Right cardiac atrium (tissue), 5 donors: ENCODE measurements at places on chromosomes 12 and 14.

GRCh38 chr14:104635717-104636116 is 31.1 kb upstream of the TMEM179 start:
- no peak for DNase-seq

GRCh38 chr12:108846290-108846701 is 11.1 kb downstream of the SSH1 start:
- DNase-seq: no peak

DNA sequence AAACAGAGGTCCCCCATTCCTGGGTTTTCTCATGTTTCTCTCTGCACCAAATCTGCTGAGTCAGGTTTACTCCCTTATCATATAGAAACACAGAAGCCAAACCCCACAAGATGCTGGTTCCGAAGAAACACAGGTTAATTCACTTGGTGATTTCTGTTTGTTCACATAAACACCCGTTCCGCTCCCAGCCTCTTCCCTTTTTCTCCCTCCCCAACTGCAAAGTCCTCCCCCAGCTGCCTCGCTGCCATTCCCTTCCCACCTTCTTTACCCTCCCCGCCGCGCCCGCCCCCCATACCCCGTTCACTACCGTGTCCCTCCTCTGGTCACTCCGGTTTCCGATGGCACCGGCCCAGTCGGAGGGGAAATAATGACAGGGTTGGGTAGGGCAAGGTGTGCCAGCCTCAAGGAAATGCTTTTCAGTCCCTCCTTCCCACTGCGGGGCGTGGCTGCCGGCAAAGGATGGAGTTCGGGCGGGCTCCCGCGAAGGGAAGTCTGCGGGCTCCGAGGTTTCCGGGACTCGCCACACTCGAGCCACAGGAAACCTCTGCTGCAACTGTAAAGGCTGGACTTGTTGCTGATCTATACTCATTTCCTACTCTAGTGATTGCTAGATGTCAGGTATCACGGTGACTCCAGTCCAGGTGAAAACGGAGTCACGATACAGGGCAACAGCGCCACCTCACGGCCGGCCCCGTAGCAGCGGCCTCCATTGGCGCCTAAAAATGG is at the start of gene STYK1:
TSS of gene STYK1 (minus strand) at position 394 of the 726 bp plus-strand sequence. CDS start 39,434 bp downstream, outside the sequence.
- DNase-seq: peak; percentile 64

DNA sequence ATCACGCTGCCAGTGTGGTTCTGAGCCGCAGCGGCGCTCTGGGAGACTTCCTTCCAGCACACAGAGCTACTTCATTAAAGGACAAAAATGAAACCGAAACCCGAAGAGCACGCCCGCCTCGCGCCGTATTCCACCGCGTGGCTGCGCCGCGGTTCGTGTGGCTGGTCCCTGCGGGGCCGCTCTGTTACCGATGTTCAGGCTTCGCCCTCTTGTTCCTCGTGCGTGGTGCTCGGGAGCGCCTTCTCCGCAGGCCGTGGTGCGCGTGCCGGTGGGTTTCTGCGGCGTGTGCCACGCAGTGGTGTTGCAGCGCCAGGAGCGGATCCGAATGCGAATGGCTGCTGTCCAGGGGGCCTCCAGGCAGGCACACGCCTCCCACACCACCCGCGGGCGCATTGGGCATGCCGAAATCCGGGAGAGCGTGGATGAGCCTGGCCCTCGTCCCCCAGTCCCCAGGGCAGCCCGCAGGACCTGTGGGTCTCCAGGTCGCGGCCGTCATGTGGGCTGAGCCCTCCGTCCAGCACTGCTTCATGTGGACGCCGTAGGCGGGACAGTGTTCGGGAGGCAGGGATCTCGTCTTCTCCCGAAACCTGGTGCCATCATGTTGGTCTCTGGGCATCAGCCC is 91.2 kb downstream of the ADGRD1 start:
- peak; percentile 42 for DNase-seq

DNA sequence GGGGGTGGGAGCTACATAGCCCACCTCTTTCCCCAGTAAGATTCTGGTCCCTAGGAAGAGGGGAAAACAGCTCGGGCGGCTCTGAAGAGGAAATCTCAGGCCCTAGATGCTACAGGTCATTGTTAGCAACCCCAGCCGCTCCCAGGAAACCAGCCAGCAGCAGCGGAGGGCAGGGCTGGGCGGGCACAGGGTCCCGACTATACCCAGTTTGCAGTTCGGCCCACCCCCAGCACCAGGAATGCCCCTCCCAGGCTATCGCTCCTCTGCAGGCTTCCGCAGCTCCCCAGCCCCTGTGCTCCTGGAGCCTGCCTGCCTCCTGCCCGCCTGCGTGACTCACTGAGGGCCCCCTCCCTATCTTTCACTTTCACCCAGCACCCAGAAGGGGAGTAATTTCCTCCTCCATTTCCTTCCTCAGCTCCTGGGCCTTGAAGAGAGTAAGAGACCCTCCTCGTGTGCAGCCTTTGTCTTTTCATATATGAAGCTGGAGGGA is 27.2 kb upstream of the PNMA1 start:
- peak; percentile 85 for DNase-seq

- no peak for DNase-seq
These were observed at the start of gene CLEC2B for GRCh38 chr12:9869307-9870161. Gene CLEC2B, minus strand, starts transcription at chr12:9869354.

DNA sequence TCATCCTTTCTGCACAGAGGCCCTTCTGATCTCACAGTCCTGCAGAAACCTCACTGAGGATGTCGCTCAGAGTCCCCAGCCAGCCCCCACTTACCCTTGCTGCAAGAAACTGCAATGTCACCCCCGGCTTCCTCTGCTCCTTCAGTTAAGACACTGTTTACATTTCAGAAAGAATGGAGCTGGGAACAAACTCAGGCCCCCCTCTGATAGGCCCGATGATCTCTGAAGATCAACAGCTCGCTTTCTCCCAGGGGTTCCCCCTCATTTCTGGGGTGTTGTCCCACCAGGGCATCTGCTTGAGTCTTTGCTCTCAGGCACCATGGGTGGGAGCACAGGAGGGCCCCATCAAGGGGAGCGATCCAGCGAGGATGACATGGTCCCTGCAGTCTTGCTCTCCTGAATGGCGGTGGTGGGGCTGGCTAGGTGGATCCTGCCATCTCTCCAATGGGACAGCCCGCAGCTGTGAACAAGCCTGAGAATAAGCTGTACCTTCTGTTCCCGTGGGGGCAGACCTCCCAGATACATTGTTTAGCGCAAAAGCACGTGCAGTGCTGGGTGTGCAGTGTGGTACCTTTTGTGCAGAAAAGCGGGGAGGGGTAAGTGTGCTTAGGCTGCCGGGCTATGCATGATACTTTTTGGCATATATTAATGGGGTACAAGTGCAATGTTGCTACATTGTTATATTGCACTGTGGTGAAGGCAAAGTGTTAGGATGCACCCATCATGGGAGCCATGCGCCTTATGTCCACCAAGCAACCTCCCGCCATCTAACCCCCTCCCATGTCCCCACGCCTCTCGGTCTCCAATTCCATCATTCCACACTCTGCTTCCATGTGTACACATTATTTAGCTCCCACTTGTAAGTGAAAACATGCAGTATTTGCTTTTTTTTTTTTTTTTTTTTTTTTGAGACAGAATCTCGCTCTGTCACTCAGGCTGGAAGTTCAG is 6.7 kb upstream of the NCOR2 start:
- no peak for DNase-seq

DNA sequence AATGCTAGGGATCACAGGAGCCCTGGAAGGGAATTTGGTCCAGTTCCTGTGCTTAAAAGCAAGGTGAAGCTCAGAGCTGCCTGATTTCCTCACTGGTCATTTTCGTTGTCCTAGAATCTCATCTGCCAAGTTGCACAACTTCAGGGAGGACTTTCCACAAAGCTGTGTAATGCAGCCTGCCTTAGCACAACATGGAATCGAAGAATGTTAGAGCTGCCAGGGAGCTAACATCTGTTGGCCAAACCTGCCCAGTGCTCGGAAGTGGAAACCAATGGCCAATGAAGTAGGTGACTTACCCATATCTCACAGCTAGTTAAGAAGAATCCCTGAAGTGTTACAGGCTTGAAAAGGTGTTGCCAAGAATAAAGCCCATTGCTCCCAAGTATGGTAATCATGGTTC is 79.9 kb upstream of the SSTR1 start:
- DNase-seq: no peak

- no peak for DNase-seq
These were observed 24.4 kb downstream of the ATP23 start for GRCh38 chr12:57965766-57966165.

DNA sequence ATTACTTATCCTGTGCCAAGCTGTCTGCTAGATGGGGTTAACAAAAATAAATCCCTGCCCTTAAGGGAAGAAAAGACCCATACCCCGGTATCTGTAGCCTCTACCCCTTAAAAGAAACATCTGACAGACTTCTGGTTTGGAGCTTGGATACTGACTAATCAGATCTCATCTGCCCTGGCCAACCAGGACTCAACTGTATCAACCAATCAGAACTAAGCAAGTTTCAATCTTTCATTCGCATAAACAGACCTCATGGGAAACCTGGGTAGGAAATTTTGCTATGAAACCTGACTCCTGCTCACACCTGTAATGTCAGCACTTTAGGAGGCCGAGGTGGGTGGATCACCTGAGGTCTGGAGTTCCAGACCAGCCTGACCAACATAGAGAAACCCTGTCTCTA is 26.4 kb upstream of the PRMT8 start:
- no peak for DNase-seq

DNA sequence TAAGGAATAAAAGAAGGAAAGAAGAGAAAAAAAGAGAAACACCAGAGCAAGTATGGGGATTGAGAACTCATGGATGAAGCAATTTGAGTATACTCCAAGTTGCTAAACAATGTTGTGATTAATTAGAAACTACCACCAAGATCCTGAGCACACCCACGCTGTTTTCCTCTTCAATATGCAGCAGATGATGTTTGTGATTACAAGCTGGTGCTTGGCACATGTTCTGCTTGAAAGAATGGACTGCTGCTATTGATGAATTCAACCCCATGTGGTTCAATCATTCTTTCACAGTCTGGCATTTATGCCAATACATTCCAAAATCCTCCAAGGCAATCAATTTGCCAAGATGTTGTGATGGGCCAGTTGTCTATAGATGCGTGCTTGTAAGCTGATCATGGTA is 146.8 kb downstream of the SLC2A13 start:
- DNase-seq: no peak

DNA sequence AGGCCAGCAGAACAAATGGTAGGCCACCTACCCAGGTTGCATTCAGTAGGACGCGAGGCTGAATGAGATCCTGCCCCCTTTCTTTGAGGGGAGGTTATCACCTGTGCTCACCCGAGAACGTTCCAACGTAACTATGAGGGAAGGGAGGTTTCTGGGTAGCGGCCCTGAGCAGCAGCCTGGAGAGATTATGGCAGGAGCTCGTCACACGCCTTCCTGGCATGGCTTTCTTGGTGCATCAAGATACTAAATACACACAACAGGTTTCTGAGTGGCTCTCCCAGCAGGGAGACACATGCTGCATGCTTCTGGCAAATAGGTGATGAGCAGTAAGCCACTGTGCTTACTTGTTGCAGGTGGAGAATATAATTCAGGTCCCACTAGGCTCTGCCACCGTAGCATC is 147.7 kb downstream of the CALM1 start:
- no peak for DNase-seq

DNA sequence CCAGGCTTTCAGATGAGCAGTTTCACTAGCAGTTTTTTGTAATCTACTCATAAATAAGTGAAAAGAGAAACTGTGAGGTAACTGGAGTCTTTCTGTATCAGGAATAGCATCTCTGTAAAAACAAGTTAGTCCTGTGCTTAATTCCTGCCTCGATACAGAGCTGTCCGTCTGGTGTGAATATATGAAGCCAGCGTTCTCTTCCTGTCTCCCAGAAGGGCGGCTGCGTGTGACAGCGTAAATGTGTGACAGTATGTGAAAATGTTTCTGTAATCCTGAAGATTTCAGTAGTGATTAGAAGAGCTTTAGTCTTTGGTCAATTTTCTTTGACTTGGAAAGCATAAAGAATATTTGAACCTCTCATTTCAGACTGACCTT is 150.3 kb downstream of the FBXL14 start:
- DNase-seq: no peak

DNA sequence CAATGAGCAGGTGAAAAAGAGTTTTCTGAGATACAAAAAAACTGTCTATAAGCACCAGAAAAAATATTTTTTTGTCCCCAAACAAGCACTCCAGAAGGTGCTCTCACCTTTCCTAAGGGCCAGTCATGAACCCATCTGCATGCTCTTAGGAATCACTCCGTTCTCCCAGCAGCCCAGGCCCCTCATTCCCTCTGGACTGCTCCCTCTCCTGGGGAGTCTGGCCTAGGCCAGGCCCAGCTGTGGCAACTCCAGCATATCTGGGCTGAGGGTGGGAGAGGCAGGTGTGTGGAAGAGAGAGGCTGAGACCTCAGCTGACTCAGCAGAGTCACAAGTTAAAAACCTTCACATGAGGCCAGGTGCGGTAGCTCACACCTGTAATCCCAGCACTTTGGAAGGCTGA is 54.6 kb downstream of the TRAFD1 start:
- no peak for DNase-seq

DNA sequence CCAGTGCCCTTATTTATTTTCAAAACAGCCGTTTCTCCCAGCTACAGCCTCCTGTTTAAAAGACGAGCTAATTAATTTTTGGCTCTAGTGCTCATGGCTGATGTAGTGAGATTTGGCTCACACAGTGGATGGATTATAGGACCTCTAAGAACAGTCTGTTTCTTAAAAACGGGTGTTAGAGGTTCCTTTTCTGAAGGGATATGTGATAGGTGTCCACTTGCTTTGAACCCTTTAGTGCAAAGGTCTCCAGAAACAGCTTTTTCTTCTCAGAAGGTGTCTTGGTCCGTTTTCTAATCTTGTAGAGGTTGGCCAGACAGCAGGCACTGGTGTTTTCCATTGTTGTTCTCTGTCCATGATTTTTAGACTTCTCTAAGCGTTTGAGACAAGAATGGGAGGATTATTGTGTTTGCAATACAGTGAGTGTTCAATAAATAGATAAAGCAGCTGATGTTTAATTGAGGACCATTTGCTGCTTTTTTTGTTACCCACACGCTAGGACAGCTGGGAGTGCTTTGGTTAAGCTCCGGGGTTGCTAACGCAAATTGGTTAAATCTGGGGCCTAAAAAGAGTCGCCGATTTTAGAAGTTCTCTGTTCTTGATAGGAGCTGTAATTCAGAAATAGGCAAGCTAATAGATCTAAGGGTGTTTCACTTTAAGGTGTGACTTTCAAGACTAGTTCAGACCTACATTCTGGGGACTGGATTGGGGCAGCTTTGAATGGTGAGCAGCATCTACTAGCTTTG is 1.0 kb downstream of the BORCS5 start:
- DNase-seq: no peak

- no peak for DNase-seq
These were observed 911.7 kb upstream of the TMEM132C start for GRCh38 chr12:127355061-127355841.

DNA sequence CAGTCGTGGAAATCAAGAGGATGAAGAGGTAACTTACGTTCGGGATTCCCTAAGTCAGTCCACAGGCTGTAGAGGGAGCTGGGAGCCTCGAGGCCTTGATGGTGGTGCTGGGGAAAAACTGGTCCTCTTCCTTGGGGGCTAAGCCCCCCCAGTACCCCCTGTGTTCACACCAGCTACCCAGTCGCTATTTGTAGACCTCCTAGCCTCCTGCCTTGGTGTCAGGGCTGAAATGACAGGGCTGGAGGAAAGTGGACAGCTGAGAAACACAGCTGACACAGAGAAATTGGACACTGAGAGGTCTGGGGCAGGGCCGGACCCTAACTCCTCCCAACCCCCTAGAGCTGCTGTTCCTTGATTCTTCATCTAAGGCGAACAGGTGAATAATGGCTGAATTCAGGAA is at the start of gene STAC3:
TSS of gene STAC3 (minus strand) at position 232 of the 400 bp plus-strand sequence. CDS start 1,551 bp downstream, outside the sequence.
- no peak for DNase-seq
